ENCODE measurements at places on chromosomes 12 and 14.
A peak's percentile ranks its signal among the peaks of the same experiment; 100 is the strongest.

DNA sequence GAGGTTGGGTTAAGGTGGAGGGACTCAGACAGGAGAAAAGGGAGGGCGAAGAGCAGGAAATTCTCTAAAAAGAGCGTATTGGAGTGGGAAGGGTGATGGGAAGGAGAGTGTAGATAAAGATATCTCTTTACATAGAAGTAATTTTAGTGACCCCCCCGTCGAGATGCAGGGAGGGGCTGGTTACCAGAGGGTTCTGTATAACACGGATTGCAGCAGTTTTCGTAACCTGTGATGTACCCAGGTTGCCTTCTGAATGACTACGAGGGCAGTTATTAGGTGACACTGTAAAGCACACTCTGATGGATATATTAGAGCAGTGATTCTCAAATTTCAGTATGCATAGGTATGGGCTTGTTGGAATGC is 443 bp downstream of the DNAL1 start:
- DNase-seq: no peak

GRCh38 chr12:214003-214741 is at the start of gene SLC6A12:
SLC6A12 (minus strand) TSS chr12:214157; CDS start chr12:209986, 4,171 bp downstream.
- no peak for DNase-seq

GRCh38 chr12:111687255-111687654 is 1.4 kb downstream of the ACAD10 start:
- DNase-seq: no peak

DNA sequence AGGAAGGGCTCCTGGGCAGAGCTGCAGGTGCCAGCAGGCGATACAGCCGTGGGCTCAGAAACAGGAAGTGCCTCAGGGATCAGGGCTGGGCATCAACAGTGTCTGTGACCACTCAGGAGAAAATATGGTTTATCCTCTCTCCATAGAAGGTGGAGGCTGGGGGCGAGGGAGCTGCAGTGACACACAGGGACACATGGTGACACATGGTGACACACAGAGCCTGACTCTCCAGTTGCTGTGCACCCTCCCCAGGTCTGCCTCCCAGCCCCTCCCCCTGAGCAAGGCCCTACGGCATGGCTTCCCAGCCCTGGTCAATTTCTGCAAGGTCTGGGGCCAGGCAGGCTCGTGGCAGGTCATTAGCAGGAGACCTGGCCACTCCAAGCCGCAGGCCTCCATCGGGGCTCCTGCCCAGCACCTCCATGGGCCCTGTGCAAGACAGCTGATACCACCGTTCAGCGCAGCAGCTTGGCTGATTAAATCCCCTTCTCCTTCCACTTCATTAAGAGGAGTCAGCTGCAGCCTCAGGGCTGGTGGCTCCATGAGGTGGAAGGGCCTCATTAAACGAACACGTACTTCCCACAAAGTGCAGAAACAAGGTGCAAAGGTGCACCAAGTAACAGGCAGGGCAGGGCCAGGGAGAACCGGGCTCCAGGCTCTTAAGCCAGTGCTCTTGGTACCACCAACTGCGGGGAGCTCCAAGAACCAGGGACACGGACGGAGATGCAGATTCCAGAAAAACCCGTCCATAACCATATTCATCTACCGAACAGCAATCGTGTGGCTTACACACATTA is 60.7 kb downstream of the CCNK start:
- no peak for DNase-seq

- DNase-seq: no peak
These were observed 27.0 kb downstream of the SYNE3 start for GRCh38 chr14:95489214-95490137.

- DNase-seq: no peak
These were observed 148.9 kb downstream of the PPM1H start for GRCh38 chr12:62785941-62786559.

DNA sequence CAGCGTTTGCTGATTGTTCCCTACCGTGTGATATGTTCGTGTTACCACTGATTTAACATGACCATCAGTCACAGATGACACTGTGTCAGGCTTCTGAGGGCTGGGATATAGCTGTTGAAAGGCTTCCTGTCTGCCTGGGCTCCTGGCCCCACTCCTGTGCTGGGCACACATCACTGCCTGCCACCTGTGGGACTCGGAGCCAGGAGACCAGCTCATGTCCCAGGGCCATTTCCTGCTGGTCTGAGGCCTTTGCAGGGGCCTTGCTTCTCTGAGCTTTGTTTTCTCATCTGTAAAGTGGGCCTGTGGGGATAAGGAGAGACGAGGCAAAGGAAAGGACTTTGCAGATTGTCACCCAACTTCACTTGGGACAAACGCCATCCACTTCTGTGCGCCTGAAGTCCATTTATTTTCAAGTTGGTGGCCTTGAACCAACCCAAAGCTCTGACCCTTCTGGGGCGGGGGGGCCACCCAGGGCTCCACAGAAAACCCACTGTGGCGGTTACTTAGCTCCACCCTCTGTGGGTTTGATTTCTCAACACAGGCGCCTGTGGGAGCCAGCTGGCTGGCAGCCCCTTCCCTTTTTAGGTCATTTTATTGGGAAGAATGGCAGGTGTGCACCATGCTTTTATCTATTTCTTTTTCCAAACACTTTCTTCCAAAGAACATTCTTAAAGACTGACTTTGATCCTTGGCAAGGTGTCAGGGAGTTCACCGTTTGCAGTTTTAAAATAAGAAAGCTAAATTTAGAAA is 54.1 kb downstream of the BEGAIN start:
- no peak for DNase-seq

DNA sequence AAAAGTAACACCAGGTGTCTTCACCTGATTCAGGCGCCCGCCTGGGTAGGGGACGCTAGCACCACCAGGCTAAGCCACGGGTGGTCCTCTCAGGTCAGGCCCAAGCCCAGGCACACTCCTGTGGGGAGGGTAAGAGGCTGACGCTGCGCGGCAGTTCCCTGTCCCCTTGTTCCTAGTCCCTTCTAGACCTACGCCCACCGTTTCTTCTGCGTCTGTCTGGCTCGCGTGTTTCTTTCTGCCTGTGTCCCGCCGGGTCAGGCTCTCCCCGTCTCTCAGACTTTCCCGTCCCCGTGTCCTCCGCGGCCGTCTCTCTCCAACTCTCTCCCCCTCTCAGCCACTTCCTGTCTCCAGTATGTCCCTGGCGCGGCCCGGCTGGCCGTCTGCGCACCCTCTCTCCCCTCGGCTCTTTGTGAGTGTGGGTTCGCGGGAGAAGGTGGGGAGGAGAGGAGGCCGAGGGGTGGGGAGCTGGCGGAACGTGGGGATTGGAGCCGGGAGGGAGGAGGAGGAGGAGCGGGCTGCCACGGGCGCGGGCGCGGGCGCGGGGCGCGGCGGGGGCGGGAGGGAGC is 3.1 kb upstream of the TNS2 start:
- peak; percentile 28 for DNase-seq

DNA sequence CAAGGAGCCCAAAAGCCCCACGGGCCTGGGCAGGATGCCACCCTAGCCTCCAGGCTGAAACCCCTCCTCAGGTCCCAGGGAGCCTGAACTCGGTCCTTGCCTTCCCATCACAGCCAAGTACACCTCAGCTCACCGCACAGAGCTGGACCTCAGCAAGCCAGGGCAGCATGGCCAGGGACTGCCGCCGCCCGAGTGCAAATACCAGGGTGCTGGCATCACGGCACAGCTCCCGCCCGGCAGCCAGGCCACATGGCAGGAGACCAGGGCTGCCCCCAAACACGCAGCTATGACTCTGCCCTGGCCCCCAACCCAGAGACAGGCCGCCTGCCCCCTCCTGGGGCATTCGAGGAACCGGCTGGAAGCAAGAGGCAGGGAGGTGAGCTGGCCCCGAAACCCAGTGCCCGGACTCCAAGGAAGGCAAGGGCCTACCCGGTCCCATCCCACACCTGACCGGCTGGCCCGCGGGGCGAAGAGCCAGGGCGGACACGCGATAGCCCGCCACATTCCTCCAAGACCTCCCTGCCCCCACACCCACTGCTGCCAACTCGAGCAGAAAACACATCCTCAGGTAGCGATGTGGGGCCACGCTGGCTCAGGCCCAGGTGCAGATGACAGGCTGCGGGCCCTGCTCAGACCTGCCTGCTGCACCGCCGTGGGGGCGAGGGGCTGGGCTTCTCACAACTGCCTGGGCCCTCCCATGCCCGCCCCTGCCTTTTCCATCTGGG is 2.7 kb downstream of the JAG2 start:
- no peak for DNase-seq

DNA sequence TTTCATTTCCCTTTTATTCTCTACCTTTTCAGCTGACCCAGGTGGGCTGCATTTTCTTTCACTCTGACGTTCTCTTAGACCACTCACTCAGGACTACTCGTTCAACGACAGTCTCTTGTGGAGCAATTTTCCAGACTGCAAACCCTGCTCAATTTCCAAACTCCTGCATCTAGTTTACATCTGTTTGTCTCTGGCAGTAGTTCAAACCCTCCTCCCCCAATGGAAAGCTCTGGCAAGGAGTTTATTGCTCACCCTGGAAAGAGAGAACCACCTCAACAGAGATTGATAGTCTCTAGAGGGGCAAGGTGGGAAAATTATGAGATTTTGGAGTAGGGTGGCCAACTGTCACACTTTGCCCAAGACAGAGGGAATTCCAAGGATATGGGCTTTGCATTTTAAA is 130.2 kb downstream of the TSHR start:
- no peak for DNase-seq

DNA sequence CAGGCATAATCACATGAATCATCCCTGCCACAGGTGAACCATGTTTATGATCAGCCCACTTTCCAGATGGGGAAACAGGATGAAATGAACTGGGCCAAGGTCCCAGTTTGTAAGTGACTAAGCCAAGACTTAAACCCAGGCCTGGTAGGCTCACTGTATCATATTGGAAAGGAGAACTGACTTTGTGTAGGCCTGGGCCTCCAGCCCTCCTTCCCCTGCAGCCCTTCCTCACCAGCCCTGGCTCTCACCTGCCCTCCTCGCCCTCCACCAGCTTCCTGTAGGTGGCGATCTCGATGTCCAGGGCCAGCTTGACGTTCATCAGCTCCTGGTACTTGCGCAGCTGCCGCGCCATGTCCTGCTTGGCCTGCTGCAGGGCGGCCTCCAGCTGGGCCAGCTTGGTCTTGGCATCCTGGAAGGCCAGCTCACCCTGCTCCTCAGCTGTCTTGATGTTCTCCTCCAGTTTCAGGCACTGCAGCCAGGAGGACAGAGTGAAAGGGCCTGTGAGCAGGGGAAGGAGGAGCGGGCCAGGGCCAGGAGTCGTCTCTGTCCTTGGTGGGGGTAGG is 19.8 kb downstream of the KRT80 start:
- no peak for DNase-seq

GRCh38 chr12:3487027-3487426 is 4.0 kb upstream of the PRMT8 start:
- no peak for DNase-seq

GRCh38 chr12:12686472-12686871 is 9.5 kb downstream of the GPR19 start:
- no peak for DNase-seq

GRCh38 chr14:20472536-20473169 is 3.4 kb downstream of the PNP start:
- DNase-seq: no peak

GRCh38 chr12:111316671-111317070 is 52.2 kb downstream of the PHETA1 start:
- no peak for DNase-seq

DNA sequence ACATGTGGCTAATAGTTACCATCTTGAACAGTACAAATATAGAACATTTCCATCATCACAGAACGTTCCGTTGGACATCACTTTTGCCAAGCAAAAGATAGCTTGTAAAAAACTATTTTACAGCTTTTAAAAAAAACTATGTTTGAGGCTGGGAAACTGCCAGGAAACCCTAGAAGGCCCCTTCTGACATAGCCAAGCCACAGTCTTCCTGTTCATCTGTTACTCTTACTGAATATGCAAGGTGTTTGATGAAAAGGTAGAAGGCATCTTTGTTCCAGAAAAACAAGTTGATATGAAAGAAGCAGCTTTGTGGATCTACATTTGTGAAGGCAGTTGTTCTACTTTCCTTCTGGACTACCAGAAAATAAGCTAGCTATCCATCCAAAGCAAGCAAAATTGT is 23.6 kb upstream of the WNK1 start:
- no peak for DNase-seq

DNA sequence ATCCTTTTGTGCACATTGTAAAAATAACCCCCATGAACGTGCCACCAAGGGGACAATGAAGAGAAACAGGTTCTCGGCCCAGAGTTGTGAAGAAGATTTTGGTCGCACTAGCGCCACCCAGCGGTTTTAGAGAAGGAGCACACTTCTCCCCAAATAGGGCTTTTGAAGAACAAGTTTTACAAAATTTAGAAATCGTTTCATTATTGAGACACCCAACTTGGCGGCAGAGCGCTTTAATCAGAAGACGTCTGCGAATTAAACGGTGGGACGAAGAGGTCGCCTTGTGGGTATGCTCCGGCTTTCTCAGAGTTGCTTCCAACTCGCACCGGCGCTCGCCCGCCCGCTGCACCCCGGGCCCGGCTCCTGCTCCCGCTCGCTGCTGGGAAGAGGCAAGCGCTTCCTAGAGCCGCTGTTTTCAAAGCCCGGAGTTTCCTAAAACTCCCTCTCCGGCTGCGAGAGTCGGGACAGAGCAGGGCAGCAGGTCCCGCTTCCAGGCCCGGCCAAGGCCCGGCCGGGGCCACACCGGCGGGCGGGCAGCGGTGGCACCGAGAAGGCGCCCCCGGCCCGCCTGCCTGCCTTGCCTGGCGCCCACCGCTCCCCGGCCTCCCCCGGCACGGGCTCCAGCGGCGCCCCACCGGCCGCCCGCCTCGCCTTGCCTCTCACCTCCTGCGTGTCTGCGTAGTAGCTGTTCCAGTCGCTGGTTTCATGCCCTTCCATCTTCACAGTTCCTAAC is 645 bp downstream of the FOXA1 start:
- DNase-seq: peak; percentile 20

DNA sequence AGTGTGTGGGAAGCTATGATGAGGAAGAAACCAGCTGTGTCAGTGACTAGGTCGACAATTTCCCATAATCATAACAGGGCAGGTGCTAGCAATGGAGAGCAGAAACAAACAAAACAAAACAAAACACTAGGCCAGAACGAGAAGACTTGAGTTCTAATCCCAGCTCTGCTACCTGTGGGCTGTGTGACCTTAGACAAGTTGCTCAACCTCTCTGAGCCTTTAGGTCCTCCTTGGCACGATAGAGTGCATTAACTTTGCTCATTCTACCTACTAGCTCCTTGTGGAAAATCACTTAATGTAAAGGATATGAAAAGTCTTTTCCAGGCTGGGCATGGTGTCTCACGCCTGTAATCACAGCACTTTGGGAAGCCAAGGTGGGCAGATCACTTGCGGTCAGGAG is 11.2 kb downstream of the HHIPL1 start:
- DNase-seq: no peak

- no peak for DNase-seq
These were observed 240.0 kb downstream of the BMP4 start for GRCh38 chr14:53716578-53716977.
